ENCODE measurements at places on chromosomes 3 and 15. TPM values are rescaled to one million over a fixed set of nuclear protein-coding genes. Genes with fewer than 3 reads are reported as not detected.
A peak's percentile ranks its signal among the peaks of the same experiment; 100 is the strongest.

GRCh38 chr15:48632651-48633050, 12.9 kb downstream of the FBN1 start:
- DNase-seq = no peak

DNA sequence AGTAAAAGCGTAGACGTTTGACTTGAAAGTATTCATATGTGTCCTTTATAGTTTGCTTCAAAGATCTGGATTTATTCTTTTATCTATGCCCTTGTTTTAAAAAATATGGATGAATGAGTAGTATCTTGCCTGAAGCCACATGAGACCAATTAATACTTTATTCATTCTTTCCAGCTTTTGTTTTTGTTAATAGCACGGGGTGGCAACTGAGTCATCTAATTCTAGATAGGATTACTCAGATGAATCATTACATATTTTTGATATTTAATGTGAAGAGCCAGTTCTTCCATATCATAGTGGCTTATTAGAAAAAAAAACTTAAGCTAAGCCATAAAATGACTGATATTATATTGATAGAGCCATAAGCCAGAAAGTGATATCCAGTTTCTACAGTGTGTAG, 121.9 kb downstream of the BBX start:
- DNase-seq = no peak

IL17RB gene
- 2.5 TPM for total RNA-seq

SMCO1 gene
- not detected for total RNA-seq

DNA sequence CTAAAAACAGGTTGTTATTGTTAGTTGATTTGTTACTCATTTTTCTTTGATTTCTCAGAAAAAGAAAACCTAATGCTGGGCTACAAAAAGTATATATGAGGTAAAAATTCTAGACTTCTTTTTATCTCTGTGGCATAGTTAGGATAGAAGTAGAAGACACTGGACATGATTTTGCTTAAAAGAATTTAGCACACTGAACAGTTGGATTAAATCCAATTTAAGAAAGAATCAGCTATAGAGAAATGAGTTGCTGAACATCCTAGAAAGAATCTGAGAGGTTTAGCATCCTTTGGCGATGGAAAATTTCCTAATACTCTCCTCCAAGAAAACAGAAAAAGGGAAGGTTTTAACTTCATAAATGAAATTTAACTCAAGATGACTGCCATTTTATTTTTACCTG, 259.7 kb downstream of the TBL1XR1 start:
- no peak for DNase-seq

PRTG gene
- total RNA-seq = not detected

TEX55 gene
- not detected for total RNA-seq

GRCh38 chr15:67835297-67836133, 4.3 kb downstream of the RNU6-1 start:
- DNase-seq = no peak

DUOXA2 gene
- not detected for total RNA-seq

RYK gene
- 35.2 TPM for total RNA-seq

GRCh38 chr15:39075311-39075710, 505.6 kb upstream of the THBS1 start:
- DNase-seq = no peak

GRCh38 chr3:169498336-169498735, 165.2 kb downstream of the MECOM start:
- no peak for DNase-seq

CIAO2A gene
- total RNA-seq = 25.8 TPM

DNA sequence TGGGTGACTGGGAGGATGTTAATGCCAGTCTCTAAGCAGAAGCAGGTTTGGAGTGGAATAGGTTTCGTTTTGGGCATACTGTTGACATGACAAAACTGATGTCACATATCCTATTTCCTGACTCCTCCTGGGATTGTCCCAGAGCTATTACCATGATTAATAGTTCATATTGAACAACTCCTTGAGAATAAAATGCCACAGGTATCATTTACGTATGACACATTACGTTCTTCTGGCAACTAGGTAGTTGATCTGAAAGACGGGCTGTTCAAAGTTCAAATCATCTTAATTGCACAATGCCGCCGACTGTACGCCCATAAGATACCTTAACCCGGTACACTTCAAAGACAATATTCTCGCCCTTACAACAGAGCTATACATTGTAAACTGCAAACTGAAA, 1.4 kb upstream of the RAB5A start:
- DNase-seq = no peak

DNA sequence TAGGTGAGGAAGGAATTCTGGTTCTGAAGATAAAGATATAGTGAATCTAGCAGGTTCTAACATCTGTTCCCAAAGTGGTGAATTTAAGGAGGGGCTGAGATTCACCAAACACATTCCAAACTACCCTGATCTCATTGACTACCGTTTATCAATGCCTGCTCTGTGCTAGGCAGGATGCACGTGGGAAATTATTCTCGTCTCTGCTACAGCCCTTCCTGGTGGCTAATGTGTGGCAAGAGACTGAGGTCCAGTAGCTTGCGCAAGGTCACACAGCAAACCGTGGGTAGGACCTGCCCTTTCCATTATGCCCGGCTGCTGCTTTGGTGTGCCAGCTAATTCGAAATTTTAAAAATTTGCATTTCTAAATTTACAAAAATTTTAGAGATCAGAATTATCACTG, 209.5 kb upstream of the TRIM42 start:
- DNase-seq = no peak

- no peak for DNase-seq
These were observed 131.6 kb downstream of the LRRK1 start for GRCh38 chr15:101050623-101051290.

- peak; percentile 43 for DNase-seq
These were observed 62.1 kb downstream of the RASGRF1 start for GRCh38 chr15:79028411-79028964.

Data from CD4-positive, CD25-positive, alpha-beta regulatory T cell (primary cell).